ENCODE measurements at places on chromosomes 7 and 10.

GRCh38 chr10:133247681-133248333 lies 10.2 kb downstream of the VENTX start:
- DNase-seq: no peak

DNA sequence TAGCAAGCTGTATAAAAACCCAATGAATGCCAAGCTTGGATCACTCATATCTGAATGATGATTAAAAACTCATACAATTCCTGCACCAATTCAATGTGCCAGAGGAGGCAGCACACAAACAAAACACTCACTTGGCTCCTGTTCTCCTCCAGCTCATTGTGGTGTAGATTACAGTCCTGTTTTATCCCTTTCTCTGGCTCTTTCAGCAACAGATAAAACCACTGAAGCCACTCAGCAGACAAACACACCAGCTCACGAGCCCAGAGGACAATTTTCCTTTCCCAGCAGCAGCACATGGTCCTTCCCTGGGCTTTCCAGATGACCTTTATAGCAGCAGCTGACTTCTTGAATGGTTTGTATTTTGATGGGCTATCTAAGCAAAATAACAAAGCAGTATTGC lies 107.3 kb upstream of the STARD3NL start:
- DNase-seq: no peak

GRCh38 chr7:90201500-90202195 lies 9.9 kb upstream of the STEAP2 start:
- DNase-seq: no peak

- DNase-seq: no peak
Measured at GRCh38 chr10:103557455-103557854, 64.0 kb downstream of the NEURL1 start.

DNA sequence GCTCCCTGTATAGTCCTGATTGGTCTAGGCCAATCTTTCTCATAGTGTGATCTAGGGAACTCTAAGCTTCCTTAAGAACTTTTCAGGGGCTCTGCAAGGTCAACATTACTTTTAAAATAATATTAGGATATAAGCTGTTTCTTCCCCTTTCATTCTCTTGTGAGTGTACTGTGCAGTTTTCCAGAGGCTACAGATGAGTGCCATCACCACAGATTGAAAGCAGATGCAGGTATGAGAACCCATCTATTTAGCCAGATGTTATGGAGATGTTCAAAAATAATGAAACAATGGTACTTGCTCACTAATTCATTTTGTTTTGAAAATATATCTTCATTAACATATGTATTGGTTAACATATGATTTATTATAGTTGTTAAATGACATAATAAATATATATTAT lies 169.2 kb upstream of the SEMA3A start:
- no peak for DNase-seq

DNA sequence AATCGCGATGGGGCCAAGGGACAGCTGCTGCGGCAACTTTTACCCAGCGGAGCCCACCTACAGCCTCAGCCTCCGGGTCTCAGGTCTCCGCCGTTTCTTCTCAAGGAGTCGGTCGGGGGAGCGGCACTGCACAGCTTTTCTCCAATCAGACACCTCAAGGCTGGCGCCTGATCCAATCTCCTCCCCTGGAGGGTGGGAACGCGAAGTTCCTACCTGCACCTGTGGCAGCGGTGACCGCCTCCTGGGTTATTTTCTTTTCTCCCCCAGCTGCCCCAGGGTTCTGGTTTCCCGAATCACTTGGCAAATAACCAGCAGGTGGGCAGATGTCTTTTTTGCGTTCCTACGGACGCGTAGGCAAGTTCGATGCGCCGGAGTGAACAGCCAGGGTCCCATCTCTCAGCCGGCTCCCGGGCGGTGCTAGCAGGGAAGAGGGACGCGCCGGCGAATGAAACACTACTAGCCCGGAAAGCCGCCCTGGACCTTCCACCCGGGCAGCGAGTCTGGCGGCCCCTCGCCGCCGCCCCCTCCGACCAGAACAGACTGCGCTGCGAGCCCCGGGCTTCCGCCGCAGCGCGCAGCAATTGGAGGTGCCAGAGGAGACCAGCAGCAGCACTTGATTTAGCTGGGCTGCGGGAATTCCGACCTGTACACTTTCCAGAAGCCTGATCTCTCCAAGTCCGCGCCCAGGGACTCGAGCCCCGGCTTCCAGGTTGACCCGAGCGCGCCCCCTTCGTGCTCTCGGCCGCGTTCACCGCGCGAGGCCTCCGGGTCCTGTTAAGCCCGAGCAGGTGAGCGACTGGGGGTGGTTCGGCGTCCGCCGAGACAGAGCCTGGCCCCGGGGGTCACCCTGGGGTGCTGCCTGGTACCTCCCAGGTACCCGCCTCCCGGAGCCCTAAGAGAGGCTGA lies at the start of gene PRR15:
Gene PRR15 (plus strand): TSS at position 246 of the 906 bp plus-strand sequence. CDS start 2,495 bp downstream, outside the sequence.
- peak; percentile 84 for DNase-seq

DNA sequence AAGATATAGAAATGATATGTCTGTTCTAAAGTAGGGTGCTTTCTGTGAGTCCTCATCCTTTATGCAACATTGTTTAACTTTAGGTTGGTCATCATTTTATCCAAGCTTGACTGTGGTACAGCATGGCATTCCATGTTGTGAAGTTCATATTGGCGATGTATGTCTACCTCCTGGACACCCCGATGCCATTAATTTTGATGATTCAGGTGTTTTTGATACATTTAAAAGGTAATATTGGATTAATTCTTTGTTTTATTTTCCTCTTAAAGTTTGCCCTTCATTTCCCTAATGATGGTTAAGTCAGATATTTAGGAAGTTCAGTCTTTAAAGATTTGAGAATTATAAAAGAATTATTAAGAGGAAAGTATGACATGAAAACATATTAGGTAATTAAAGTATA lies 21.3 kb downstream of the HBP1 start:
- DNase-seq: no peak

GRCh38 chr7:81233208-81233940 lies 314.5 kb upstream of the SEMA3C start:
- no peak for DNase-seq

GRCh38 chr10:70437721-70438120 lies 3.8 kb downstream of the NODAL start:
- no peak for DNase-seq

GRCh38 chr7:77858278-77858677 lies 59.7 kb downstream of the PHTF2 start:
- no peak for DNase-seq

DNA sequence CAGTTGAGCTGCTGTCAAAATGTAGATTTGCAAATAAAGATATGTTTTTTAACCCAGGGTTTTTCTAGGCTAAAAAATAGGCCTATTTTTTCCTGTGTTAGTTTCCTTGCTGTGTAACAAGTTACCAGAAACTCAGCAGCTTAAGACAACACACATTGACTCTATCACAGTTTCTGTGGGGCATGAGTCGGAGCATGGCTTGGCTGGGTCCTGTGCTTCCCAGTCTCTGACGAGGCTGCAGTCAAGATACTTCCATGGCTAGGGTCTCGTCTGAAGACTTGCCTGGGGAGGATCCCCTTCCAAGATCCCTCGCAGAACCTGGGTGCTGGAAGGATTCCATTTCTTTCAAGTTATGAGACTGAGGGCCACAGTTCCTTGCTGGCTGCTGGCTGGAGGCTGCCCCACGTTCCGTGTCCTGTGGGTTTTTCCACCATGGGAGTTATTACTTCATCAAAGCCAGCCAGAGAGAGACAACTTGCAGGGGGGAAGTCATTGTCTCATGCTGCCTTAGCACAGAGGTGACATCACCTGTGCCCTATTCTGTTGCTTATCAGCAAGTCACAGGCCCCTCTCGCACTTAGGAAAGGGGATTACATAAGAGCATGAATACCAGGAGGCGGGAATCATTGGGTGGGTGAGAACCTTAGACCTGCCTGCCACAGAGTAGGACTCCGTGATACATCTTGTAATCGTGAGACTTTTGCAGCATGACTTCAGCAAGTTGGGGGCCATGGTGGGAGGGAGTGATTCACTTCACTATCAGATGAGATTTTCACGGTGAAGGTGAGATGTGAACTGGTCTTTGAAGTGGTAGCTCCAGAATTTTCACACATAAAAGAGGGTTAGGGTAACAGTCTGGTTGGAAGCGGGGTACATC lies 77.9 kb downstream of the CCNY start:
- no peak for DNase-seq

DNA sequence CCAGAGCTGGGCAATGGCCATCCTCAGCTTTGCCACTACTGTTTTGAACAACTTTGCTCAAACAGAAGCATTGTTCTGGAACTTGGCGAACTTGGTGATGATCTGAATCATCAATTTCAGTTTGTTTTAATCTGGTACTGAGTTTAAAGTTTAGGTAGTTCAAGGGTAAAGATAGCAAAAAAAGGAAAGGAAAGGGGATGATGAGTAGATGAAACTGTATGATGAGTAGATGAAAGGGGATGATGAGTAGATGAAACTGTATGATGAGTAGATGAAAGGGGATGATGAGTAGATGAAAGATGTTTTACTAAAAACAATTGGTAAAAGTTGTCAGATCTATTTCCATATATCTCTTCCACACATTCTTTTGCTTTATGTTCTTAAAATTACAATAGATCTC lies 737.0 kb downstream of the LRMDA start:
- no peak for DNase-seq

DNA sequence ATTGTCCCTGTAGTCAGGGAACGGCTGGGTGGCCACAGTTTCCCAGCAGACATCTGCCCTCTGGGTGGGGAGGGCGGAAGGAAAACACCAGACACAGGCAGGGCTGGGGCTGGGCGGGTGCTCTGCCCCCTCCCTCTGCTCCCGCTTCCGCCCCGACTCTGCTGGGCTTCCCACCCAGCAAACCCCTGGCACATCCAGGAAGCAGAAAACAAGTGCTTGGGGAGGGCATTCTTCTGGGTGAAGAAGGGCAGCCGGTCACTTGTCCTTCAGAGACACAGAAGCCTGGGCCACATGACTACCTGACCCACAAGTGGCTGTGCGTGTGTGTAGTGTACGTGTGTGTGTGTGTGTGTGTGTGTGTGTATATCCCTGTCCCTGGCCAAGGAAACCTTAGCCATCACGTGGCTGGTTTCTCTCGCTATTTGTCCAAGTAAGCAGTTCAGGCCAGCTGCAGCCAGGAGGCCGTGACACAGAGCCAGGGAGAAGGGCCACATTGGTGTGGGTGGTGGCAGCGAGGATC lies 77.9 kb downstream of the ZMIZ1 start:
- DNase-seq: peak; percentile 77

GRCh38 chr10:105347487-105347886 lies 706.4 kb downstream of the SORCS3 start:
- DNase-seq: no peak

GRCh38 chr7:5303591-5304505 lies 21.1 kb downstream of the SLC29A4 start:
- DNase-seq: no peak

DNA sequence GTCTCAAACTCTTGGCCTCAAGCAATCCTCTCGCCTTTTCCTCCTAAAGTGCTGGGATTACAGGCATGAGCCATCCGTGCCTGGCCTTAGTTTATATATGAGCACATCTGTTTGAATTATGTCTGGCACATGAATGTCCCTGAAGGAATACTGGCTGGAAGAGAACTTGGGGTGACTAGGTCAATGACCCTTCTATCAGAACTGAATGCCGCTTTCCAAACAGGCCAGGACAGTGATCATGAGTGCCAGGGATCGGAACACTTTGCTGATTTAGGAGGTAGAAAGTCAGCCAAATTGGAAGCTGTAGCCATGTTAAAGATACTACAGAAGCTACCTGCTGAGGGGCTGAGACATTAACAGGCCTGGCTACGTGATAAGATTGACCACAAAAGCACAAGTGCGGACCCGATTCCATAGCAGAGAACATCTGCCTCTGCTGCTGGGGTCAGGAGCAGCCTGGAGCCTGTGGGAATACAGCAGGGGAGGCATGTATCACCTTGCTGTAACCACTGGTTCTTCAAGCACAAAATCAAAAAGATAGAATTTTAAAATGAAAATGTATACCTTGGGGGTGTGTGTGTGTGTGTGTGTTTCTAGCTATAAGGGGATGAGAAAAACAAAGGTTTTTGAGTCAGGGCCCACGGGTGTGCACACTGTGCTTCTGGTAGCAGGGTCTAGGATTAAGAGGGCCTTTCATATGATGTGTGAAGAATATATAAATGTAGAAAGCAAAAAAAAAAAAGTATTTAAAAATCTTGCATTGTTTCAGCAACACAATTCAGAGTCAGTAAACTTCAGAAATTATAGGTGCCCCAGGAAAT lies 293.7 kb downstream of the BBS9 start:
- DNase-seq: no peak

GRCh38 chr10:102152545-102152890 lies 329 bp downstream of the NOLC1 start:
- no peak for DNase-seq

DNA sequence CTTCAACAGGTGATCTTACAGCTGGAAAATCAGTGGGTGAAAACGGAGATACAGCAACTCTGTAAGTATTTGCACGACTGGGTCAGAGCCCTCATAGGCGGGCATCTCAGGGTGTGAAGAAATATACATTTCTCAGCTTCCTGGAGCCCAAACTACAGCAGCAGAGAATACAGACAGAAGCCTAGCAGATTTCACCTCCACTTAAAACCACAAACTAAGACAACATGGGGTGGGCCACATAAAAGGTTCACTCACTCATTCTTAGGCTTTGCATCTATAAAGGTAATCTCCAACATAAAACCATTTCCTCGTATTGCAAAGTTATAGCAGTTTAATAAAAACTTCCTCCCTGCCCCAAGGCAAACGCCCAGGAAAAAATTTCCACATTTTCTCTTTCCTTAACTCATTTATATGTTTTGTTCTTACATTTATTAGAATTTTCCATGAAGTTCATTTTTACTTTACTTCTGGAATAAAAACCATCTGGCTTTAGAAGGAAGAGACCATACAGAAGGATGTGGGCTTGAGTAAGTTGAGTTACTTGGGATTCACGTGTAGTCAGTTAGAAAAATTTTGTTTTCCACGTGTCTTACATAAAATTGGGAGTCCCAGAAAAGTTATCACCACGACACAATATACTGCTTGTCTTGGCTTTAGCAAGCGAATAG lies 327.1 kb downstream of the FRMD4A start:
- no peak for DNase-seq

- DNase-seq: no peak
Measured at GRCh38 chr10:34811126-34811967, 3.7 kb downstream of the PARD3 start.

DNA sequence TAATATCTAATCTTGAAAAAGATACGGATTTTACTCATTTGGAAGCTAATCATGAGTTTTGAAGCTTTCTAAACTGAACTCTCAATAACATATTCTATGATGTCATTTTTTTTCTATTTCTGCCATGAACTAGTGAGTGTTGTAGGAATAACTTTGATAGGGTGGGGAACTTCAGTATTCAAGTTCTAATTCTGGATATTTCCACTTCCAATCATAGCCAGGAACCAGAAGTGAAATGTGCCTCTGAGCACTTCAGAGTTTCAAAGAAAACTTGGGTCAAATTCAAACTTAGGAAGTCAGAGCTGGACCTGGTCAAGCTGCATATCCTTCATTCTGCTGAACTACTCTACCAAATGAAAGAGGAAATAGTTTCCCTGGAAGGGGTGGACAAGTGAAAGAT lies 847 bp downstream of the AGMO start:
- DNase-seq: no peak

DNA sequence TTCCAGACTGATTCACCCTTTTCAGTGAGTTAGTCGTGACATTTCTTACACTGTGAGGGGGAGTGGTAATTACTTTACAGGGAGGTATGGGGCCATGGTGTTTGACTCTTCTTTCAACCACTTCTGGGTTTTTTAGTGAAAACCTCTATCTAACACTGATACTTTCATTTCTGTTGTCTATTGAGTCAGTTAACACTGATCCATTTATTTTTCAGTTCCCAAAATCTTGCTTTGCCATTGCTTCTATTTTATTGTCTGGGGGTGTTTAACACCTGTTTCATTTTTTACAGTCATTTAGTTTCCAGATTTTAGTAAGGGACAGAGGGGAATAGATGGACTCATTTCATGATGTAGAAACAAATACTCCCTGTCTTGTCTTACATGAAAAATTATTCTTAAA lies 61.5 kb downstream of the HELLS start:
- DNase-seq: no peak

Data from breast epithelium (tissue), 4 donors.